ENCODE measurements at places on chromosomes 13 and 19.

- peak; percentile 60 for DNase-seq
Observed at GRCh38 chr13:80341756-80342370, 937 bp upstream of the SPRY2 start.

DNA sequence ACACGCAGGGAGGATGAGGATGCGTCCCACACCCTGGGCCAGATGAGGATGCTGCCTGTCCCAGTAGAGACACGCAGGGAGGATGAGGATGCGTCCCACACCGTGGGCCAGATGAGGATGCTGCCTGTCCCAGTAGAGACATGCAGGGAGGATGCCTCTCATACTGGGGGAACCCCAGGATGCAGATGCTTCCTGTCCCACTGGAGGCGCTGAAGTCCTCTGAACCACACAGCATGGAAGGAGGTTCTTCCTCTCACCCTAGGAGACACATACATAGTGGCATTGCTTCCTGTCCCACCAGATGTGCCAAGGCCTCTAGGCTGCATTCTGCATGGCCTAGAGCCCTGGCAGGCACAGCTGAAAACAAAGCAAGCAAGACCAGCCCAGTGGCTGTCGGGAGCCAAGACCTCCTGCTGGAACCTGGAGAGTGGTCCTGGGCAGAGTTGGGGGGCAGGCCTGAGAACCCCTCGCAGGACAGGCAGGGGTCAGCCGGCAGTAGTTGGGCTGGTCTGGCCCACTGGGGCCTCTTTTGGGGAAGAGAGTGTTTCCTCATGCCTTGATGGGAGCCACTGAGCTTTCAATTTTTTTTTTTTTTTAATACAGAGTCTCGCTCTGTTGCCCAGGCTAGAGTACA, 4.3 kb downstream of the HPN start:
- DNase-seq: peak; percentile 21

- no peak for DNase-seq
Observed at GRCh38 chr13:30730526-30730925, 4.8 kb upstream of the ALOX5AP start.

- DNase-seq: peak; percentile 35
Observed at GRCh38 chr13:29707876-29708543, 112.5 kb upstream of the SLC7A1 start.

GRCh38 chr13:33453936-33454335, 168.4 kb upstream of the STARD13 start:
- DNase-seq: no peak

GRCh38 chr19:18594096-18594823, 5.7 kb downstream of the REX1BD start:
- DNase-seq: peak; percentile 78

DNA sequence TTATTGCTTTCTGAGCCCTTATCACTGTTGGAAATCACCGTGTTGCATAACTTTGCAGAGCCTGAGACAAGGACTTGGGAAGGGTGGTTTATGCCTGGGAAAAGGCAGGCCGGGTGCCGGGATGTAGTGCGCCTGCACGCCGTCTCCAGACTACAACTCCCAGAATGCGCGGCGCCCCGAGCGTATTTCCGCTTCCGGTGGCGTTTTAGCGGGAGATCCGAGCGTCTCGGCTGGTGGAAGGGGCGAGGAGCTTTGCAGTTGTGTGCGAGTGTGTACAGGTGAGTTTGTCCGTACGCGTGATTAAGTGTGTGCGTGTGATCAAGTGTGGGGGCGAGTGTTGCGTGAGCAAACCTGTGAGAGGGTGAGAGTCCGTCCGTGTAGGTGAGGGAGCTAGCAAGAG, 75.4 kb downstream of the PEG3 start:
- DNase-seq: no peak

DNA sequence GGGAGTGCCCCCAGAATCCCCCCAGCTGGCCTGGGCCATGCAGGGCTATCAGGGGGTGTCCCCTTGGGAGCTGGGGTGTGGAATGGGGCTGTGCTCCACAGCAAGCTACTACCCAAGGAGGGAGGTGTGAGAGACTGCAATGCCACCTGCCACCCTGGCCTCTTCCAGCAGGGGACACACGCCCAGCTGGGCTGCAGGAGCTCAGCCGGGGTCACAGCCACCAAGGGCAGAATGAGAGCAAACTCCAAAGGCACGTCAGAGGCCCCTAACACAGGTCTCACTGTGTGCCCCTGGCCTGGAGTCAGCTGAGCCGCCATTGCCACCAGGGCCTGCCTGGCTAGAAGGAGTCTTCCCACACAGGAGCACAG, 55.5 kb downstream of the MLLT1 start:
- DNase-seq: no peak

DNA sequence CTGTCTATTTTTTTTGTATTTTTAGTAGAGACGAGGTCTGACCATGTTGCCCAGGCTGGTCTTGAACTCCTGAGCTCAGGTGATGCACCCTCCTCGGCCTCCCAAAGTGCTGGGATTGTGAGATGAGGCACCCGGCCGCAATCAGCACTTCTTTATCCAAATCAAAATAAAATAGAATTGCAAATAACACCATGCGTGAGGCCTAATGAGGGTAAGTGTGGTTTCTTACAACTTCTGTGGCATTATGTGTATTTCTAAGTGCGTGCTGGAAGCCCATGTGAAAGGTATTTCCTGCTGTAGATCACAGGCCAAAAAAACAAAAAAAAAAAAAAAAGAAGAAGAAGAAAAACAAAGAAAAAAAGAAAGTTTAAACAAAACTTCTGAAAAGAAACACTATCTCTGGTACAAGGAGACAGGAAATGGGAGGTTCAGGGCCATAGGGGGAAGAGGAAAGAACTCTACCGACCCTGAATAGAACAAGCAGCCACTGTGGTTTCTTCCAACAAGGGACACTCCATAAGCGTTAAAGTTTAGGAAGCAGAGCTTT, 3.0 kb upstream of the GRAMD1A start:
- DNase-seq: no peak

DNA sequence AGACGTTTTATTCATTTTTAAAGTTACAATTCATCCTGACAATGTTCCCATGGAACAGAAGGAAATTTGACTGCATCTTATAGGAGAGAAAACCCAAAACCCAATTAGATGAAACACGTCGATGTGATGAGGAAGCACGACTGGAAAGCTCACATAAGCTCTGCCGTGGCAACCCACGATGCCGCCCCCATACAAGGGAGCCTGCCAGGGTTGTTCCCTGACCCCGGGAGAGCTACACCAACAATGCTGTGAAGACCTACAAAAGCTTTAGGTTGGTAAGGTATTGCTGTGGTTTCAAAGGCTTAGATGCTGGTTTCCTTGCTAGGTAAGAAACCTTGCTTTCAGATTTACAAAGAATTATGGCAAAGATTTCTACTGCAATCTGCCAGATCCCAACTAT, 393.1 kb downstream of the KLF12 start:
- no peak for DNase-seq

DNA sequence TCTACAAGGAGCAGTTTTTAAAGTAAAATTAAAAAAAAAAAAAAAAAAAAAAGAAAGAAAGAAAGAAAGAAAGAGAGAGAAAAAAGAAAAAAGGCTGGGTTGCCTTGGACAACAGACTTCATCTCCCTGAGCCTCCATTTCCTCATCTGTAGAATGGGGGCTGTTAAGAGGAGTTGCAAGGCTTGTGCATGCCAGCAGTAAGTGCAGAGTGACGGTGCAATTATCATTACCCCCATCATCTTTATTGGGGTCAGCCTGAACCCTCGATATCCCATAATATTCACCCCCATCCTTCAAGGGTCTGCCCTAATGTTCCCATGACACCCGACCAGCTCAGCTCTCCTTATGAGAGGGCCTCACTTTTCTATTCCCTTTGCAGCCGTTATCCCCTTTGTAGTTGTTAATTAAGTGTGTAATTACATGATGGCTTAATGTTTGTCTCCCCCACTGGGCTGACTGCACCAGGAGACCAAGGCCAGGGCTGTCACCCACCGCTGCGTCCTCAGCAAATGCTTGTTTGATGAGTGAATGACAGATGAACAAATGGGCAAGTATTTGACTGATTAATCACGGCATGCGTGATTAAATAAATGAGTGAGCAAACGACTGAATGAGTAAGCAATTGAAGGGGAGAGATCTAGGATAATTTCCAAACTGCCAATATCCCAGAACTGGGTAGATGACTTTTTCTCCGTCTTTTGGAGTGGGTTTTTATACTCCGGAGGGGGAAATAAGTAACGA, 10.1 kb downstream of the FOSB start:
- peak; percentile 50 for DNase-seq

DNA sequence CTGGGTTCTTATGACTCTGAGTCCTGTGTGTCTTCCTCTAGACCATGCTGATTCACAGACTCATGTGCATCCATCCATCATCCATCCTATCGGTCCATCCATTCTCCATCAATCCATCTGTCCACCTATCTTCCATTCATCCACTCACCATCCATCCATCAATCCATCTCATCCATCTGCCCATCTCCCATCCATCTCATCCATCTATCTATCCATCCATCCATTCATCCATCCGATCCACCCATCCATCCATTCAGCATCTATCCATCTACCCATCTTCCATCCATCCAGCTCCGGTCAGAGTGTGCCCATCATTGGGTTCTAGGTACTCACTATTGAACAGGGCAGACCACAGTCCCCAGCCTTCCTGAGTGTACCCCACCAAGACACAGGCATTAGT, 75.6 kb downstream of the SLC7A1 start:
- no peak for DNase-seq

Measured in ACHN (cell line).